ENCODE measurements at places on chromosomes 16 and 17.

GRCh38 chr16:69323415-69323814, 7.0 kb downstream of the PDF start:
- DNase-seq: no peak

DNA sequence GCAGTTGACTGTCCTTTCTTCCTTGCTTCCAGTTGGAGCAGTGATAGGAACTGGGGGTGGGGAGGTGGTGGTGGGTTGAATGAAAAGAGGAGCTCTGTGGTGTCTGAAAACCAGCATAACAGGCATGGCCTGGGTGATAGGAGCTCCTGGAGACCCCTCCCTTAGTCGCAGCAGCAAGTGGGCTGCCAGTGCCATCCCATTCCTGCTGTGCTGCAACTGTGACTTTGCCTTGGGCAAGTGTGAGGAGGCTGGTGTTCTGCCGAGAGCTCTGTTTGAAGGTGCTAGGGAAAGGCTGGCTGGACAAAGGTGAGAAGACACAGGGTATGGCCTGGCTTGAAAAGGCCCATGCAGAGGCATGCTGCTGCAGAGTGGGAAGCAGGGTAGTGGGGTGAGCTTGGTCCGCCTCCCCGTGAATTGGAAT, 2.7 kb upstream of the CDK5R1 start:
- DNase-seq: no peak

- no peak for DNase-seq
These were observed 101.5 kb downstream of the CLEC16A start for GRCh38 chr16:11045846-11046245.

DNA sequence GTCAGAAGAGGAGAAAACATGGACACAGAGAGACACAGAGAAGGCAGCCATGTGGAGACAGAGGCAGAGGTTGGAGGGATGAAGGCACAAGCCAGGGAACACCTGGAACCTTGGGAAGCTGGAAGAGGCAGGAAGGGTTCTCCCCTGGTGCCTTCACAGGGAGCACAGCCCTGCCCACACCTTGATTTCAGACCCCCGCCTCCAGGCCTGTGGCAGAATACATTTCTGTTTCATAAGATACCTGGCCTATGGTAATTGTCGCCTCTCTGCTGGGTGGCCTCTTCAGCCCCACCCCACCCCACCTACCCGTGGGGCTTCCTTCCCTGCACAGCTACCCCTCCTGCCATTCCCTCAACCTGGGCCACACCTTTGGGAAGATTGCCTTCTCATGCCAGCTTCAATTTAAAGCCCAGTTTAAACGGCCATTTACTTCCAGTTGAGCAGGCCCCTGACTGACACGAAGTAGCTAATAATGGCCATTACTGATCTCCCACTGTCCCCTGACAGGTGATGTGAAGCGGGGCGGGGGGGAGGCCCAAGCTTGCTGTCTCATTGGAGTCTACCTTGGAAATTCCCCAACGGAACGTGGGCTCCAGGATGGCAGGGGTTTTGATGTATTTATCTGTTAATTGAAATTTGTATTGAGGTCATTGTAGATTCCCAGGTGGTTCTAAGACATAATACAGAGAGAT, 291.7 kb upstream of the FOXF1 start:
- no peak for DNase-seq

DNA sequence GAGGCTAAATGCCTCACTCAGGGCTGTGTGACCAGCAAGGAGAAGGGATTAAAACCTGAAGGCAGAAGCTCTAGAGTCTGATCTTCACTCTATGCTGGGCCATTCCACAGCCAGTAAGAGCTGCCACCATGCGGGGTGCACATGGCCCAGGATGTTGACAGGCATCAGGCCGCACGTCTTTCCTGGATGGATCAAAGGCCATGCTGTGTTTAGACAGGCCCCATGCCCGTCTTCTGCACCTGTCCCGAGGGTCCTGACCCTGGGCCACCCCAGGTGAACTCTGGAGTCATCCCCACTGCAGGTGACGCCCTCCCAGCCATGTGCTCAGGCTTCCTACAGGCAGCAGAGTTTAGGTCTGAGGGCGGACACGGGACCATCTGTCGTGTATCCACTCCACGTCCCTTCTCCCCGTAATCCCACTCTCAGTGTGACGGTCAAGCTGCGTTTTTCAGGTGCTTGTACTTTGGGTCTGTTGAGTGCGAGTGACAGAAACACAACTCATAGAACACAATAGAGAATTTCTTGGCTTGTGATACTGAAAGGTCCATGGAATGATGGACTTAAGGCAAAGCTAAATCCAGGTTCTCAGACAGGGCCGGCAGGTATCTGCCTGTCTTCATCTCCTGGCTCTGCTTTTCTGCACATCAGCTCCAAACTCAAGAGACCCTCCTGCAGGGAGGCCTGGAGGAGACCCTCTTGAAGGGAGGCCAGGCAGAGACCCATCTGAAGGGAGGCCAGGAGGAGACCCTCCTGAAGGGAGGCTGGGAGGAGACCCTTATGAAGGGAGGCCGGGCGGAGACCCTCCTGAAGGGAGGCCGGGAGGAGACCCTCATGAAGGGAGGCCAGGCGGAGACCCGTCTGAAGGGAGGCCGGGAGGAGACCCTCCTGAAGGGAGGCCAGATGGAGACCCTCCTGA, 13.2 kb downstream of the ZNF469 start:
- no peak for DNase-seq

- DNase-seq: no peak
These were observed 33.5 kb upstream of the EMP2 start for GRCh38 chr16:10613785-10614485.

DNA sequence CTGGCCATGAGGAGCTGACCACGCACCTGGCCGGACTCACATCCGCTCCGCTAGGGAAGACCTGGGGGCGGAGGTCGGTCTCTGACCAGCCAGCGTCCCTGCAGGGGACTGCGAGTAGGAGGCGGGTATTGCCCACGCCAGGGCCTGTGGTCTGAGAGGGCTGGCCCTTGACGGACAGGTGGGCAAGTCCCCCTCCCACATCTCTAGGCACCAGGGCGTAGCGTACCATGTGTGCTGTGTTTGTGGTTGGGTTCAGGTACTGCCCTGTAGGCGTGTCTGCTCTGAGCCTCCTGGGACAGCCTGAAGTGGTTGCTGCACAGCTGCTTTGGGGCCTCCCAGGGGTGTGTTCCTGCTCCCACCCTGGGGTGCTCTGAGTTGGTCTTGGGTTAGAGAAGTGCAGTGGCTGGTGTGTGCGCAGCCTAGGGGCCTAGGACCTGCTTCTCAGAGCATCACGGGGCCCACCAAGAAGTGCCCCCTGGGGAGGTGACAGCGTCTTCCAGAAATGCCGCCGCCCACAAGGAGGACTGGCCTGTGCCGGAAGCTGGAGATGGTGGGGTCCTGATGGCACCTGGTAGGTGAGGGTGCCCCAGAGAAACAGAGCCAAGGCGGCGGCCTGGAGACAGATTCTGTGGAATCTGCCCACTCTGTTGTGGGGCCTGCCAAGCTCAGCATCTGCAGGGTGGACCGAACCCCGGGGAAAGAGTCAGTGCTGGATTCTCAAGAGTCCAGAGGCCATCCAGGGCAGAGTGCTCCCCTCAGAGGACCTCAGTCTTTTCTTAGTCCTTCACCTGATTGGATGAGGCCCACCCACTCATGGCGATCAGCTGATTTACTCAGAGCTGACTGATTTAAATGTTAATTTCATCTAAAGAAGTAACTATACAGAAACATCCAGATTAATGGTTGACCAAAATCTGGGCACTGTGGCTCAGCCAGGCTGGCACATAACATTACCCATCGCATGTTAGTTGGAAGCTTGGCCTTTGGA, 48.3 kb downstream of the WDR45B start:
- DNase-seq: no peak

DNA sequence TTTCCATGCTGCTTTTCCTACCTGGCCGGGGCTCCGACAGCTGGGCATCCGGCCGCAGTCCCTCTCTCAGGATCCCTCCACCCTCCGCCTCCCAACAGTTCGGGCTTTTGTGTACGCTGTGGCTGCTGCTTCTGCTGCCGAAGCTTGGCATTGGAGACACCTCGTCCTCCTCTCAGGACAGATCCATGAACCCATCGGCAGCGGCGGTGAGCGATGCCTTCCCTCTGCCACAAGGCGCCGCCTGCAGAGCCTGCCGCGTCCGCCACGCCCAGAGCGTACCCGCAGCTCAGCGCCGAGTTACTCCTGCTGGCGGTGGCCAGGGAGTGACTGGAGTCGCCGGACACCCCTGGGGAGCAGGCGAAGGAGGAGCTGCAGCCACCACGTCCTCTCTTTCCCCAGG, 2032.8 kb downstream of the TP53TG3F start:
- no peak for DNase-seq

- DNase-seq: peak; percentile 59
These were observed 23.4 kb upstream of the SREBF1 start for GRCh38 chr17:17859909-17860765.

GRCh38 chr16:46857368-46857945, 26.5 kb upstream of the C16orf87 start:
- no peak for DNase-seq

DNA sequence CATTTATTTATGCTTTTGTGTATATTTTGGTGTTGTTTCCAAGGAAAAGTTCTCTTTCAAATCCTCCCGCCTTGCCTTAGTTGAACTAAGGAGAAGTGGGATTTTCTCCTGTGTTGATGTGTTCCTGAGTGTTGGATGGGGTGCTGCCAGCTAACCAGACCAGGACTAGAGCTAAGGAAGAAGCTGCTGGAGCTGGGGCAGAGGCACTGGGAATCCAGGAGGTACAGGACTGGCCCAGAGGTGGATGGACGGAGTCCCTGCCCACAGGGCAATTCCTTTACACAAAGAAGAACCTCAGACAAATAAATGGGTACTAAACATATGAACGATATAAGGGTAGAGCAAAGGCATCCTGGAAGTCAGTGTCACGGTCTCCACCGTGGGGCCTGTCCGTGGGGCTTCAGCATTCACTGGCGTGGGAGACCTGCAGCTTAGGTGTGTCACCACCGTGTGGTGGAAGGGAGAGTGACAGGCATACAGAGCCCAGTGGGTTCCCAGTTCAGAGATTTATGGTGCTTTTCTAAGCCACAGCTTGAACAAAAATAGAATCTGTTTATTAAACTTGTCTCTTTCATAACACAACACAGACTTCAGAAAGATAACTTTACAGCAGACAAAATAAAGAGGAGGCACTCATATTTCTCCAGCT, 270.7 kb downstream of the NTN1 start:
- DNase-seq: peak; percentile 32

- DNase-seq: peak; percentile 44
These were observed 201.2 kb downstream of the UTP18 start for GRCh38 chr17:51461578-51462004.

GRCh38 chr17:29136998-29137730, 43.0 kb downstream of the MYO18A start:
- no peak for DNase-seq

DNA sequence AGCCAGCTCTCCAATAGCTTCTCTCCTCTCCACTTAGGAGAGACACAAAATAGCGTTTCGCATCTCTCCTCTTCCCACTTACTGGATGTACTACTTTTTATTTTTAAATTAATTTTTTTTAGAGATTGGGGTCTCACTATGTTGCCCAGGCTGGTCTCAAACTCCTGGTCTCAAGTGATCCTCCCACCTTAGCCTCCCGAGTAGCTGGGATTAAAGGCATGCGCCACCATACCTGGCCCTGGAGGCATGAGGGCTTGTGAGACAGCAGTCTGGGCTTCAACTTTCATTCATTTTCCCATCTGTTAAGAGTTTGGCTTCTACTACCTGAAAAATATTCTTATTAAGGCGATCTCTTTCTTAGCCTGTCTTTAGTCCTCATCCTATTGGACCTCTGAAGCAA, 18.3 kb downstream of the SLC7A6OS start:
- no peak for DNase-seq

DNA sequence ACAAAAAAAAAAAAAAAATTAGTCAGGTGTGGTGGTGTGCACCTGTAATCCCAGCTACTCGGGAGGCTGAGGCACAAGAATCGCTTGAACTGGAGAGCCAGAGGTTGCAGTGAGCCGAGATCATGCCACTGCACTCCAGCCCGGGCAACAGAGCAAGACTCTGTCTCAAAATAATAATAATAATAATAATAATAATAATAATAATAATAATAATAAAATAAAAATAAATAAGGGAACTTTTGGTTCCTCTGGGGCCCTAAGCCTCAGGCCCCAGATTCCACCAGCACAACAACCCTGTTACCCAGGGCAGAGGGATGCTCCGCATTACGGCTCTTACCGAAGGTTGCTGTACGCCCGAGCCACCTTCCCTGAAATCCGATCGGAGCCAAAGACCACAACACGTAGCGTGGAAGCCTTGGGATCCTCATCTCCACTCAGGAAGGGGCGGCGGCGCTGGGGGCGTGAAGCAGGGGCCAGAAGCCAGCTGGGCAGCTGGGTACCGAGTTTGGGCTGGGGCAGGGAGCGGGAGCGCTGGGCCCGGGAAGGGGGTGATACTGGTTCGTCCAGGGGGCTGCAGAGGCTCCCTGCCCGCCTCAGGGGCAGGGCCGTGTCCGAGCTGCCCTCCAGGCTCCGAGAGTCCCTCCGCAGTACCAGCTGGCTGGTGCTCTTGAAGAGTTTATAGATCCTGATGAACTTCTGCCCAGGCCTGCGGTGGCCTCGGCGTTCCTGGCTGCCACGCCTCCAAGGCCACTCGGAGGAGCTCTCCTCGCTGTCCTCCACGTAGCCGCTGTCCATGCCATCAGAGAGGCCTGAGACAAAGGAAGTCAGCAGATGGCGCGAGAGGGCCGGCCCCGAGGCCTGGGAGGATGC, 20.6 kb upstream of the PIK3R6 start:
- peak; percentile 23 for DNase-seq
